ENCODE measurements at places on chromosomes 13 and 19. TPM values are rescaled to one million over a fixed set of nuclear protein-coding genes. Genes with fewer than 3 reads are reported as not detected.

DNA sequence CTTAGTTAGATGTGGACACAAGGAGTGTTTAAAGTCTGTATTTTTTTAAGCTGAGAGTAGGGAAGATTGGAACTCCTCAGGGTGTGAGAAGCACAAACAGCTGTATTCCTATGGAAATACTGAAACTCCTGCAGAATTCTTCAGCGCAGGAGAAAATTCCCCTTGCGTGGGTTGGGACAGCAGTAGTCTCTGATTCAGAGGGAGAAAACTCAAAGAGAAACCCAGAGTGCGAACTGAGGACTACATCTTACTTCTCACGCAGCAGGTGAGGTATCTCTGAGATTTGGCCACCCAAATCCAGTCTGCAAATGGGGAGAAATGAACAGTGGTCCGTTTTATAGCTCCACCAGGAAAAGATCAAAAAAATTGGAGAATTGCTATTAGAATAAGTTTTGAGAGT, 60.9 kb downstream of the FRY start:
- DNase-seq, result no peak

GRCh38 chr19:38977445-38978325, 2.1 kb upstream of the FBXO17 start:
- no peak for DNase-seq

GRCh38 chr19:58001895-58002369, 688 bp downstream of the ZNF606 start:
- no peak for DNase-seq

DNA sequence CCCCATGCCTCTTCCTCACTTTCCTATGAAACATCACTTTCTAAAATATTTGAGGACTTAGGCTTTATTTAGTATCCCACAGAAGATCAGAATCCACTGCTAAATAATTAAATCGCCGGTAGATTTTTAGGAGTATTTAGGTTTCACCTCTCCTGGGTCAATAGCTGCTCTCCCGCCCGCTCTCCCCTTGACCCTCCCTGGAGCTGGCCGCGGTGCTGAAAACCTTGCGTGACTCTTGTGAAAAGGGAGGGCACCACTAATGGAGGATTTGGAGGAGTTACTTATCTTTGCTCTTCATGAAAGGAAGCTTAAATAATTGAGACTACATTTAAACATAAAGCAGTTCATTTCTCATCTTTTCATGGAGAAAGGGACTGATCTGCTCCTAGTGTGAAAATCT, 14.1 kb downstream of the POU4F1 start:
- peak; percentile 63 for DNase-seq

DNA sequence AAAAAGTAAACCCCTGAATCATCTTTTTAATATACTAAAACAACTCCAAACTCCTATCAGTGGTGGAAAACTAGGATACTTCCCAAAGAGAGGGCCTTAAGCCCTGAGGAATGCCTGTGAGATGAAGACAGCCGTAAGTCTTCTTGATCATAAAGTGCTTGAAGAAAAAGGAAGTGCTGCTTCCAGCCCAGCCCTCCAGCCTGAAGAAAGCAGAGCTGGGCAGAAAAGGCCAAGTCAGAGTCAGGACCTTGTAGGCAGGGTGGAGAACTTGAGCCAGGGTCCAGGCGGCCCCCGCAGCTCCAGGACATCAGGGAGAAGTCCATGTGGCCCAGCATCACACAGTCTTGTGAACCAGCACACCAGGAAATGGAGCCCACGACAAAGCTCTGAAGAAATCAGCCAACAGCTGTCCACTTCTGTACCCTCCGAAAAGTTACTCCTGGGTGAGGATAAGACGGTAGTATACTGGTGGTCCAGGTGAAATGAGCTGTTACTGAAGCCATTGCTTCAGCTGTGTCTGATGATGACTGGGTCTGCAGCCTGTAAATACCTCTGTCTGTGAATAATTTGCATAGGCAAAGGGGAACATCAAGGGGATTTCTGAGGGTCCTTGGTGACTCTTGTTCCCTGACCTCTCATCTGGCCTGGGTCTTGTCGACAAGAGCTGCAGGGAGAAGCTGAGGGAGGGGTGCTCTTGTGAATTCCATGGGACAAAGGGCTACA, 18.7 kb upstream of the CRYL1 start:
- no peak for DNase-seq

DNA sequence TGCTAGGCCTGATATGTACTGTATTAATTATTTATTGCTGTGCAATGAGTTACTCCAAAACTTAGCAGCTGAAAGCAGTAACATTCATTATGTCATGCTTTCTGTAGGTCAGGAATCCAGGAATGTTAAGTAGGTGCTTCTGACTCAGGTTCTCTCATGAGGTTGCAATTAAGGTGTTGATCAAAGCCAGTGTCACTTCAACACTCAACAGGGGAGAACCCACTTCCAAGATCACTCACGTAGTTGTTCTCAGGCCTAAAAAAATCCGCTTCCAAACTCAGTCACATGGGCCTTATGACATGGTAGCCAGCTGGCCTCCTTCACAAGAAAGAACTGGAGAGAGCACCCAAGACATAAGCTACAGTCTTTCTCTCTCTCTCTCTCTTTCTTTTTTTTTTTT, 211.1 kb upstream of the NBEA start:
- DNase-seq, result no peak

DNA sequence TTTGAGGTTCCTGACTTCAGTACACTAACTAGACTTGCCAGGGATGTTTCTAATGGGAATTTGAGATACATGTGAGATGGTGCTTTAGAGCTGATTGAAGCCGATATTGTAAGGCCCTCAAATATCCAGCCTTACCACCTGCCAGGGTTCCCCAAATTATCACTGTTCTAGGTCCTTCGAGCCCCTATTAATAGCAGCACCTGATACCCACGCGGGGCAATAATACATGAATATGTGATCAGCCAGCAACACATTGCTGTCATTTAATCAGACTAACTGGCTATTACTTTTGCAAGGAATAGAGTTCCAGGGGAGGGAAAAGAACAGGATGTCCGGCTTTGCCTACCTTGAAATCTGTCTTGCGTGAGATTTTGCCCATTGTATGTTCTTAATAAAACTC, 5.1 kb downstream of the RGCC start:
- no peak for DNase-seq

The PSG2 gene
- total RNA-seq, result not detected

- no peak for DNase-seq
Measured at GRCh38 chr13:98585398-98585754, 8.5 kb upstream of the STK24 start.

The EXOC3L2 gene
- total RNA-seq, result 4.0 TPM

DNA sequence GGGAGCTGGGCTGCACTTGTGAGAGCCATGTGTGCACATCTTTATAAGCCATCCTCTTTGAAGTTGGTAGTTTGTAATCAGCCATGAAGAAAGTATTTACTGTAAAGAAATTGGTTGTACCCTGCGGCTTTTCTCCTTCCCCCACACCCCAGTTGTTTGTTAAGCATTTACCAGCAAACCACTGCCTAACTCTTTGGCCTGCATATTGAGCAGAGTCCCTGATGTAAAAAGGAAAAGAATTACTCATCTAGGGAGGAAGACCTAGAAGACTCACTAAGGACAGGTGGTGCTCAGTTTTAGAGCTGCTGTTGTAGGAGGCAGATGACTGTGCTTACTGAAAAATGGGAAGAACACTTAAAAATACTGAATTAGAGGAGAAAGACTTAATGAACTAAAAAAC, 245.3 kb downstream of the PCCA start:
- no peak for DNase-seq

GRCh38 chr19:39438270-39438934, 2.7 kb upstream of the RPS16 start:
- no peak for DNase-seq

DNA sequence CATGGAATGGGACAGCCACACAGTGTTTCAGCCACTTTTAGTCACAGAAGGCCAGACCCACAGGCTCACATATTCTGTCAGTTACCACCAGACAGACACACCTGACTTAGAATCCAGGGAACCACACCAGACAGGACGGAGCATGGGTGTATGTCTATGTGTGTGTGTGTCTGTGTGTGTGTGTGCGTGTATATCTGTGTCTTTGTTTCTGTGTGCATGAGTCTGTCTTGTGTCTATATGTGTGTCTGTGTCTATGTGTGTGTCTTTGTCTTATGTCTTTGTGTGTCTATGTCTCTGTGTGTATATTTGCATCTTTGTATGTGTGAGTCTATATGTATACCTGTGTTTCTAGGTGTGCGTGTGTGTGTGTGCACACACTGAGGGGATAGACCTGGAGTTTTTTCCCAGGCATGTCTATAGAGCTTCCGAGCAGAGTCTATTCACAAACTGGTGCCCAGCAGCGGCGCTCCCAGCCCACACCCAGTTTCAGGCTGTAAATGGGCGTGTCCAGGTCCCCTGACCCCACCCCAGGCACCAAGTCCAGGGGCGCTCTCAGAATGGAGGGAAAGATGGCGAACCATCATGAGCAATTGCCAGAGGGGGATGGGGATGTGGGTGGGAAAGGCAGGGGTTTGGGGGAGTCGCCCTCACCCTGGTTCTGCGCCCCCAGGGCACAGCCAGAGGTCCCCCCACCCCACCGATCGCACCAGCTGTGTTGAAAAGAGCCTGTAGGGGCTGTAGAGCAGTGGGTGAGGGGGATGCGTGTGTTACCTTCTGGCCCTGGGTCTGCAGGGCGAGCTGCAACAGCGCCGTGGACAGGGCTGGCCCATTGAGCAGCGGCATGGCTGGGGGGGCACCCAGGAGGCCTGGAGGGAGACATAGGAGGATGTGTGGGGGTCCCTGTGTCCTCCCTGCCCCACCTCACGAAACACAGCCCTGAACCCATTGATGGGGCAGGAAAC, 6.3 kb upstream of the FDX2 start:
- no peak for DNase-seq

GRCh38 chr13:28954419-28954725, 134.2 kb downstream of the MTUS2 start:
- DNase-seq, result no peak

The ADAMTS10 gene
- total RNA-seq, result 10.1 TPM

The GZMM gene
- 1.1 TPM for total RNA-seq

DNA sequence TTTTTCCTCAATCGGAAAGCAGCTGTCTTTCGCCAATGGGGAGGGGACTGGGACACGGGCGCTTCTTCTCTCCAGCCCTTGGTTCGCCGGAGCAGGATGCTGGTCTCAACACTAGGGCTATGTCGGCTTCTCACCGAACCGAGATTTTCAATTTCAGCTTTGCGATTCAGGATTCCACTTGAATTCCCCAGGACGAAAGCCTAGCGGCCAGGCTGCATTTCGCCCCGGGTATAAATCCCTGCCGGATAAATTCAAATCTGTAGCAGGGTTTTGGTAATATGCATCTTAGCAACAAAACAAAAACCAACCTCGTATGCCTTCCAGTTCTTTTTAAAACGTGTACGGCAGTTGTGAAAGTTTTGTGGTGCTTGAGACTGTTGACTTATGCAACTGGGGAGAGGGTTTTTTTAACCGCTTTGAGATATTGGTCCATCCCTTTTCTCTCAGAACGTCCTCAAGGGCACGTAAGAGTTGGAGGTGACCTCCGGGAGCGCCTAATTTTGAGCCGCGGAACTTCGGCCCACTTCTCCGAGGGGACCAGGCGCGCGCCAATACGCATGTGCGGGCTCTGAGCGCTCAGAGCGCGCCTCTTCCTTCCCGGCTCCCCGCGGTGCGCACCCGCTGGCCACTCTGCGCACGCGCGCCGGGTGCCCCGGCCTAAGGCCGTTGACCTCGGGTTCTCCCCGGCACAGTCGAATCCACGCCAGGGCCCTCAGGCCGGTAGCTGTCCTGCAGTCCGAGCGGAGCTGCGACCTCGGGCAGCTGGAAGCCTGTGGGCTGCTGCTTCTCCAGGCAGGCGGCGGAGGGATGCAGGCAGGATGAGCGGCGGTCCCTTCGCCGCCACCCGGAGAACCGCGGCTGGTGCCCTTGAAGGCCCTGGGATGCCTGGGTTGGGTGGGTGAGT, 7.6 kb downstream of the POU4F1 start:
- no peak for DNase-seq

DNA sequence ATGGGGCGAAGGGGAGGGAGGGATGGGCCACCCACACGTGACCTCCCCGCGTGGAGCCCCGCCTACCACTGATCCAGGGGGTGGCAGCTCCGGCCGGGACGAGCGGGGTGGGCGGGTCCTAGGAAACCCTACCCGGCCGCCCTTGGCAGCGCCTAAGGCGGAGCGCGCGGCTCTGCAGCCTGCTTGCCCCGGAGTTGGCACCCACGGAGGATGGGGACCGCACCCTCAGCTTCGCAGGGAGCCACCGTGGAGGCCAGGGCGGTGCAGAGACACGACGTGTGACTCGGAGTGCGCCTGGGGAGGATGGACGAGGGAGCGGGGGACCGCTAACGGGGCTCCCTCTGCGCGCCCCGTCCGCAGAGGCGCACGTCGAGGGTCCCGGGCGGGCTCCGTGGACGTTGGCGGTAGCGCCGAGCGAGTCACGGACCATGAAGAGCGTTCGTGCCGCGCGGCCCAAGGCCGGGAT, at the start of gene RGS9BP:
TSS of gene RGS9BP (plus strand) at position 129 of the 466 bp plus-strand sequence. CDS start 416 bp downstream, outside the sequence.
- DNase-seq, result peak; percentile 71

DNA sequence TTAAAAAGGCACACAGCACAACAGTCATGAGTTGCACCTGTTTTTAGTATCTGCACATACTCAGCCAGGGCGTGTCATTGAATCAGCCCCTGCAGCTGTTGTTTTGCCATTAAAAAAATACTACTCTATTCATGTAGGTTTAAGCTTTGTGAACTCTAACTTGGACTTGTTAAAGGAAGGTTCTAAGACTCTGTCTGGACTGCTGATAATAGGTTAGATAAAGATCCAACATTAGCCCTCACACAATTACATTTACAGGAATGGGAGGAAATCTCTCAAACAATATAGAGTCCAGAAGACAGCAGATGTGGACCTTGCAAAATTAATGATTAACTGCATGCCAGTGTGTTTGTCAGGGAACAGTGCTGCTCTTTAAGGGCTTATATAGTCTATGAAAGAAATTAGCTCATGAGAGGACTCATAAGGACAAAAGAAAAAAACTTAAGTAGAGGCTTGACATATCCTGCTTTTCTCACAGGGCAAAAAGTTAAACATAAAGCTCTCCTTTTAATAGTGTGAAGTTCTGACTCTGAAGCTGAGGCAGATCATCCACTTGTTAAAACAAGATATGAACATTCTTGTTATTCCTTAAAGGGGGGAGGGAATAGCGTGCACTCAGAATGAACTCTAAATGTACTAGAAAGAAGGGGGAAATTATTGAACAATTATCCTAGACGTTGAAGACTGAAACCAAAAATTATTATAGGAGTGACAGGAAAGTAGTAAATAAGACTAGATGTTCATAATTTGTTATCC, 243.6 kb downstream of the NDFIP2 start:
- no peak for DNase-seq

DNA sequence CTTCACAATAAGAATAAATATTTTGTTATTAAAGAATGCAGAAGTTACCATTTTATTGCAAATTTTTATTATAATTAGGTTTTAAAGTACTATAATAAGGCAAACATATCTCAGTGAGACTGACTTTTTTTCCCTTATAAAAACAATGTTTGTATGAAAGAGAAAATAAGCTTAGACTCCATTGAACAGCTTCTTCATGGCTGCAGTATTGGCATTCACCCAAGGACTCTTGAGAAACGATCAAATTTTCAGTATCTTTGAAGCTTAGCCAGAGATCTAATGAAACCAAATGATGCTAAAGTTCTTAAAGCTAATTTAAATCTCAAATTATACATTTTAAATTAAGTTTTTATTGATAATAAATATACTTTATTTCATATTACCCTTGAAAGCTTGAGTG, 128.3 kb downstream of the GGACT start:
- DNase-seq, result no peak

All from liver (tissue), 10 donors.